Fibroblast of lung (primary cell): ENCODE measurements at places on chromosomes 12 and 14.

DNA sequence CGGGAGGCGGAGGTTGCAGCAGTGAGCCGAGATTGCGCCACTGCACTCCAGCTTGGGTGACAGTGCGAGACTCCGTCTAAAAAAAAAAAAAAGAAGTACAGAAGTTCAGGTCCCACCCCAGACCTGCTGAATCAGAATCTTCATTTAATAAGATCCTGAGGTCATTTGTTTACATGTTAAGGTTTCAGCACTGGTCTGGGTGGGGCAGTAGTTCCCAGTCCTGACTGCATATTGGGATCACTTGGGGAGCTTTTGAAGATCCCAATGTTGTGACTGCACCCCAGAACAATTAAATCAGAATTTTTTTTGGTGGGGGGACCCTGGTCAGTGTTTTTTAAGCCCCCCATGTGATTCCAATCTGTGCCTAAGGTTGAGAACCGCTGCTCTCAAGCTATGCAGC, 11.7 kb upstream of the COL2A1 start:
- DNase-seq, result no peak

DNA sequence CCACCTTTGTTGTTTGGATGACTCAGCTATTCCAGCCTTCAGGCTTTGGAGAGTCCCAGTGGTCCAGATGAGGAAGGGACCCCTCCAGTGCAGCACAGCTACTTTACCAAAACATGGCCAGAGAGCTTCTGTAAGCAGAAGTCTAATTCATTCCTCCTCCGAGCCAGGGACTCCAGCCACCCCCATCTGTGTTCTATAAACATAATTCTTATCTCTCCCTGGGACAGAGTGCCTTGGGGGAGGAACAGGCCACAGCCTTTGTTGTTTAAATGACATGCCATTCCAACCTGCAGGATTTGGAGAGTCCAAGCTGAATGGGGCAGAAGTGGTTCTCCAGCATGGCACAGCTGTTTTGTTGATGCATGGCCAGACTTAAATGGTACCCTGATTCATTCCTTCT, 994.0 kb downstream of the TRHDE start:
- DNase-seq, result no peak

DNA sequence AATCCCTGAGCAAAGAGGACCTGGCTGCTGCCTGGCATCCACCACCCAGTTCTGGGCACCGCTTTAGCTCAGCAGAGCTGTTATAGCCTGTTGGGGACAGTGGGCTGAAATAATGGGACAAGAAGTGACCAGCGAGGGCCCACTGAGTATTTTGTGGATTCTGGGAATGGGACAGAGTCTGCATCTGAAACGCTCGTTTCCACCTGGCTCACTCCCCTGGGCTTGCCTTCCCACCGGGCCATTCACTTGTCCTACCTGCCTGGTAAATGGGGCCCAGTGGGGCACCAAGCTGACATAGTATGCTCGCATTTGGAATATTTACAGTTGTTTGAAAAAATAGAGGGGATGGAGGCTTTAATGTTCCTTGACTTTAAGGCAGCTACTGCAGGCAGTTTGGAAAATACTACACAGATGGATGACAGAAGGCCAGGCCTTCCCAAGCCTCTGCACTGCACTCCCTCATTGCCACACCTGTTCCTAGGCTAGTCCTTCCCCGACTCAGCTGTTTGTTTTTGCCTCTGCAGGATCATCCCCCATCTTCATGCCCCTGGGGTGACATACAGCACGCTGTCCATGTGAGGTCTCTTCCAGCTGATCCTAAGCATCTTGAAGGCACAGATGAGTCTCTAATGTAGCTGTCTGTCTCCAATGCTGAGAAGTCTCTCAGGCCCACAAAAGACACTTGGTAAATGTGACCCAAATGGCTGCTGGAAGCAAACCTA, 61.3 kb upstream of the DICER1 start:
- DNase-seq, result no peak

DNA sequence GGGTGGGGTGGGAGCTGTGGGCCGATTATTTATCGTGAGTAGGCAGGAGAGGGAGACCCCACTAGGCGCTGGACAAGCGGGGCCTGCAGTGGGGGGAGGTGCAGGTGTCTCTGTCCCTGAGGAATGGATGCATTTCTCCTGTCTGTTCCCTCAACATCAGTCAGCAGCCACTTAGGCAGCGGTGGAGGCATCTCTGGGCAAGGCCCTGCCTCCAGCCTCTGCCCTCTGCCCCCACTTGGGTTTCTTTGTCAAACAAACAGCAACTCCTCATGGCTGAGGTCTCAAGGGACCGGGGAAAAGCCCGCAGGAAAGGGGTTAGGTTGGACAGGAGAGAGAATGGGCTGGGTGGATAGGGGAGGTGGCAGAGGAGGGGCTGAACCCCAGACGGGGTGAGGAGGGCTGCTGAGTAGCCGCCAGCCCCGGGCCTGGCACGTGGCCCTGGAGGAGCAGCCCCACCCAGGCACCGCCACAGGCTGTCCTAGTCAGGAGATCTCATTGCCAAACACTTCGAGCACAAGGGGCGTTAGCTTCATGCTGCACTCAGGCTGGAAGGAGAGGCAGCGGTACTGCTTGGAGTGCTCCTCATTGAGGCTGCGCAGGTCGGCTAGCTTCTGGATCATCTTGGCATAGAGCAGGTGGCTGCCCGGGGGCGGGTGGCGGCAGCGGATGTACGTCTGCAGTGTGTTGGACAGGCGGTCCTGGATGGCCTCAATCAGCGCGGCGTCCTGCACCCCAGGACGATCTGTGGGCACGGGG, 24.7 kb upstream of the HDAC7 start:
- DNase-seq, result no peak

- no peak for DNase-seq
These were observed 41.6 kb downstream of the RCOR1 start for GRCh38 chr14:102633906-102634595.

DNA sequence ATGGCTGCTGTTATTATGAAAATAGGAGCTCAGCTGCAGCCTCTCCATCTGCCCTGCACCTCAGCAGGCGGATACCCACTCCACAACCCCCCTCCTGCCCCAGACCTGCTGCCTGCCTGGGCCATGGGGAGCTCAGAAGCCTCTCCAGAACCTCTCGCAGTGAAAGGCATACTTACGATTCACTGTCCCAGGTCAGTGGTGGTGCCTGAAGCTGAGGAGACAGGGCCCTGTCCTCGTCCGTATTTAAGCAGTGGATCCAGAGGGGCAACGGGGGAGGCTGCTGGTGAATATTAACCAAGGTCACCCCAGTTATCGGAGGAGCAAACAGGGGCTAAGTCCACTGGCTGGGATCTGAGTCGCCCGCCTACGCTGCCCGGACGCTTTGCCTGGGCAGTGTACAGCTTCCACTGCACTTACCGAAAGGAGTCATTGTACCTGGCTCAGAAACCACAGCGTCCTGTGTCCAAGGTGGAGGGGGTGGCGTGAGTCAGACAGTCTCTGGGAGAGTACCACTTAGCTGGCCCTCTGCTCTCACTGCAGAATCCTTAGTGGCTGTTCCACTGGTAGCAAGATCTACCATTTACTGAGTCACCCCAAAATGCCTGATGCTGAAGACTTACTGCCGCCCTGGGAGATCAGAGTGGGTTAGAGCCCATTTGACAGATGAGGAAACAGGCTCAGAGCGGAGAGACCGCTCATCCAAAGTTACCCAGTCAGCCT, at the start of gene SERPINA1:
Gene SERPINA1 (minus strand): TSS at position 219 of the 720 bp plus-strand sequence. CDS start 5,365 bp downstream, outside the sequence.
- peak; percentile 90 for DNase-seq

DNA sequence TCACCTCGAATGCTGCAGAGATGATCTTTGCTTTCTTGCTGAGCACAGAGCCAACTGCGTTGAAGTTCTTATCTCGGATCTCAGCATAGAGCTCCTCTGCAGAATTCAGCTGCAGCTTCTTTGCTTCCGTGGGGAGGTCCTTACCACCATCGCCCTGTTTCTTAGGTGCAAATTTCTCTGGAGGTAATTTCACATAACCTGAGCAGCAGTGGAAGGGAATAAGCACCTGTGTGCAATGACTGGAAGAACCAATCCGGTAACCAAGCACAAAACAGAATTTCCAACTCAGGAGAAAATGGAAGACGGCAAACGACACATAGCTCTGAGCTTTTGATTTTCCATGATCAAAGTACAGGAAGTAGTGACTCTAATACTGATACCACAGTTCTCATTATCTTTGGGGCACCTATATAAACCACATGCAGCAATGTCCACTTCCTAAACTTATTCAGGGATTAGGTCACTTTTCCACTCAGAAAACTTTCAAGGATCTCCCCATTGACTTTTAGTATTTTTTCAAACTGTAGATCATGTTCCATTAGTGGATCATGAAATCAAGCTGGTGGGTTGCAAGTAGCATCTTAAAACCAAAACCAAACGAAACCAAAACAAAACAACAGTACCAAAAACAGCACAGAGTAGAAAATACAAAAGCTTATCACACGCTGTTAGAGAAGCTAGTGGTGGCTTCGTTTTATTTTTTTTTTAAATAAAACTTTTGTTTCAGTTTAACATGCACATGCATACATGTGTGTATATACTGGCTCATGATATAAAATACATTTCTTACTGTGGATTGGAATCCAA, 18.9 kb upstream of the DIABLO start:
- DNase-seq, result no peak

DNA sequence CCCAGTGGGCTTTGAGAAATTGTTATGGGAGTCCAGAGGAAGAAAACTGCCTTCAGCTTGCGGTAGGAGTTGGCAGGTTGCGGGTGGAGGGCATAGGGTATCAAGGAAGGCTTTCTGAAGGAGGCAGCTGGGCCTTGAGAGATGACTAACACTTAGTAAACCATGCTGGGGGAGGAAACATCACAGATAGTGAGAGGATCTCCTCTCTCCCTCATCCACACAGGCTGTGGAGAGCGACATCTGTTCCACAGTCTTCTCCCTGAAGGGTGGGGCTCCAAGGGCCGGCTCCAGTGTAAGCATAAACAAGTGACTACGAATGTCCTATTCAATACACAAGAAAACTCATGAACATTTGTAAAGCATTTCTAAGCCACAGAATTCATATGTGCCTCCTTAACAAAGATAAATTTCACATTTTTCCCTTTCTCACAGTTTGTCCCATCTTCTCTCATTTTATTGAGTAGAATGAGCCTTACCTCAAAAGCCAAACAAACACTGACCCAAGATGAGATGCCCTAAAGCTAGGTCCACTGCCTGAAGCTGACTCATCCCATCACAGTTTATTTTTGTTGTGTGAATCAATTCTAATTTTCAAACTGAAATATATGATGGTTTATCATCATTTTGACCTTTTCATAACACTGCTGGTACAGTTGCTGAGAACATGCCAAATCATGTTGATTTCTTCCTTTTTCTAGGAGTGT, 227.9 kb downstream of the SLC25A21 start:
- DNase-seq, result peak; percentile 51

GRCh38 chr12:60819794-60820193, 1224.0 kb downstream of the SLC16A7 start:
- no peak for DNase-seq

DNA sequence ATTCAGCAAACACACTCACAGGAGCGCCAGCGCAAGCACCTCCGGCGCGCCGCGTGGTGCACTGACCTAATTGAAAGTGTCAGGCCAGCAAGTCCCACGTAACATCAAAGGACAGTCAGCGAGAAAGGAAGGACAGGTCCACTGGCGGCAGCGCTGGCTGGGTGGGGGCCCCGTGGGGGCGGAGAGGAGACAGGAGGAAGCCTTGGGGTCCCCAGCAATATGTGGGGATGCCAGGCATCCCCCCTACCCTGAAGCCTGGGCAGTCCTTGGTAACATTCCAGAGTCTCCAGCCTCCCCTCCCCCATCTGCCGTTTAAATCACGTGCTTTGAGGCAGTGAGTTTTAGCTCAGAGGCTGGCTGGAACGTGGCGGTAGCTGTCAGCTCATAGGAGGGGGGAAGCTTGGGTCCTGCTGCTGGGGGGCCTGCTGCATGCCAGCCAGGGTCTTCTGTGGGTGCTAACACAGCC, 159.2 kb downstream of the CALM1 start:
- no peak for DNase-seq

GRCh38 chr12:131076791-131077747, 123.4 kb downstream of the ADGRD1 start:
- no peak for DNase-seq

- DNase-seq, result no peak
These were observed 23.2 kb downstream of the MRPS35 start for GRCh38 chr12:27733791-27734190.

DNA sequence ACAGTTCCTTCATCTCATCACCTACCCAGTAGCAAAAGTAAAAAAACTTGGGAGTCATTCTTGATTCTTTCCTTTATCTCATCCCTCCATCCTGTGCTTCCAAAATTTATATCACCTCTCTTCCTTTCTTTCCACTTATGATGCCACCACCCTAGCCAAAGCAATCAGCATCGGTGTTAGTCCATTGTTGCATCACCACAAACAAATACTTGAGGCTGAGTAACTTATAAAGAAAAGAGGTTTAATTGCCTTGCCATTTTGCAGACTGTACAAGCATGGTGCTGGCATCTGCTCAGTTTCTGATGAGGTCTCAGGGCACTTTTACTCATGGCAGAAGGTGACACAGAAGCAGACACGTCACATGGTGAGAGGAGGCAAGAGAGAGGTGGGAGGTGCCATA, 19.8 kb upstream of the CATSPERB start:
- no peak for DNase-seq

DNA sequence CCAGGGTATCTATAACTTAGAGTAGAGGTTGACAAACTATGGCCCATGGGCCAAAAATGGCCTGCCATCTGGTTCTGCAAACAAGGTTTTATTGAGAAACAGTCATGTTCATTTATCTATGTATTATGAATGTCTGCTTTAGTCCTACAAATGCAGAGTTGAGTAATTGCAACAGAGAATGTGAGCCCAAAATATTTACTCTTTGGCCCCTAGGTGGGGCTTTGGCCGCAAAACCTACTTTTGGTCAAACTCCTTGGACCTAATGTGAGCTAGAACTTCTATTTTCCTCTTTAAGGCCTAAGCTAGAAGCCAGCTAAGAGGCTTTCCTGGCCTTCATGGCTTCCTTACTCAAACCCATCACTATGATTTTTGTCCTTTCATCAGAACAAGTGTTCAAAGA, 379.1 kb downstream of the NELL2 start:
- no peak for DNase-seq

DNA sequence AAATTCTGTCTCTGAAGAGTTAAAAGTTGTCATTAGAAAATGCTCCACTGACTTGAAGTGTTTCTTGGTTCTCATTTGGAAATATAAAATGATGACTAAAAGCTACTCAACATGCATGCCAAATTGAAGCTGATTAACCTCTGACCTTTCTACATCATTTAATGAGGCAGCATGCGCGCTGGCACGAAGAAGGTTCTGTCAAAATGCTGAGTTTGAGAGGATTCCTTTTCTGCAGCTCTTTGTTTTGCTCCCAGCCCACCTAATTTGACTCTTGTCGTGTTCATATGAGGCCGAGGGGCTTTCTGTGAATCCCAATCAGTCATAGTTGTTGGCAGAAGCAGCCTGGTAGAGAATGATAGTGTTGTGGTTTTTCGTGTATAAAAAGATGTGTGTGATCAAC, 153.4 kb downstream of the BRMS1L start:
- DNase-seq, result no peak

- DNase-seq, result no peak
These were observed 8.7 kb downstream of the WNT1 start for GRCh38 chr12:48986720-48987291.

GRCh38 chr12:121590476-121591143, 9.8 kb upstream of the KDM2B start:
- peak; percentile 64 for DNase-seq
